ENCODE measurements at places on chromosomes 3 and 15.

- peak; percentile 20 for DNase-seq
Observed at GRCh38 chr3:135891121-135891520, 74.4 kb upstream of the PPP2R3A start.

DNA sequence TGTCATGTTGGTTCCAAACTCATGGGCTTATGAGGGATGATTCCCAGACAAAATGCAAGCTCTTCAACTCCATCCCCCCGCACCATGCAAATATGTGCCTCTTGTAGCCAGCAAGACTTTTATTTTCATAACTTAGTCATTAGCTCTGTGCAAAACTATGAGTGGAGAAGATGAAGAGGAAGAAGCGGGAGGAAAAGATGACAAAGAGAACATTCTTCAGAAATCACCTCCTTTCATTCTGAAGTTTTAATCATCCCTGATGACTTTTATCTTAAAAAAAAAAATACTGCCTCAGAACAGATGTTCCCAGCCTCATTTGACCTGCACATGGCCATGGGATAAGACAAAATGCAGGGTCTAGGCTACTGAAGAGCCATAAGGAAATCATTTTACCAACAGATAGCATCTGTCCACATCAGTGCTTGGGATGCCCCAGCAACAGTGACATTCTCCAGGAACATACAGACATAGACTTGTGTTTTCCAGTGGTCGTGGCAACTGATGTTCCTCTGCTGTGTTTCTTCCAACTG lies 145.5 kb downstream of the WNT5A start:
- DNase-seq, result peak; percentile 75

GRCh38 chr15:57507111-57507510 lies 84.6 kb upstream of the MYZAP start:
- DNase-seq, result no peak

- DNase-seq, result no peak
Observed at GRCh38 chr15:68209272-68209671, 4.1 kb upstream of the CALML4 start.

GRCh38 chr15:93312891-93313486 lies 224.0 kb upstream of the RGMA start:
- no peak for DNase-seq

DNA sequence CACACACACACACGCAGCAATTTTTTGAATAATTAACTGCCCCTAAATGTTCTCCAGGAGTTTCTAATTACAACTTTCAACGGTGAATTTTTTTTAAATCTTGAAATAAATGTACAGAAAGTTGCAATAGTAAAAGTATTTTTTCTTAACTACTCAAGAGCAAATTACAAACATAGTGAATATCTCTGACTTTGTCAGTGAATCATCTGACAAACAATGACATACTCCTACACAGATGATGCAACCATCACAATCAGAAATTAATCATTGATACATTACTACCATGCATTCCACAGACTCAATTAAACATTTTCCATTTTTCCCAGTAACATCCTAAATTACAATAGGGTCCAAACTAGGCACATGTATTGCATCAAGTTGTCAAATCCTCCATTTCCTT lies 597.3 kb downstream of the NAALADL2 start:
- DNase-seq, result peak; percentile 44

DNA sequence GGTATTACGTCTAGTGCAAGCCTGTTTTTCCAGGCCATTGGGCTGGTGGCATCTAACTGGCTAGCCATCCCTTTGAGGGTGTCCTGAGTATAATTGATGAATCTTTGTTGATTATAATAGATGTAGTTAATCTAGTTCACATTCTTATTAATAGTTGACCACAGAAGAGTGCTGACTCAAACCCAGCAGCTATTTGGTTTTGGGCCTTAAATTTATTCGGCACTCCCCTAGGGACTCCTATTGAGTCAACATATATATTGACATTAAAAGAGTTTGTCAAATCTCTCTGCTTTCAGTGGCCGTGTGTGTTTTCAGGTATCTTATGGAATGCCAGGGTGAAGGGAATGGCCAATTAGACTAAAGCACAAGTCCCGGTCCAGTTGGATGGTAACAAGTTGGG lies 19.7 kb downstream of the ARL8B start:
- DNase-seq, result no peak

Data from fibroblast of upper back skin (primary cell).